Muscle of arm (tissue), 14 donors: ENCODE measurements at places on chromosomes 13 and 19.

DNA sequence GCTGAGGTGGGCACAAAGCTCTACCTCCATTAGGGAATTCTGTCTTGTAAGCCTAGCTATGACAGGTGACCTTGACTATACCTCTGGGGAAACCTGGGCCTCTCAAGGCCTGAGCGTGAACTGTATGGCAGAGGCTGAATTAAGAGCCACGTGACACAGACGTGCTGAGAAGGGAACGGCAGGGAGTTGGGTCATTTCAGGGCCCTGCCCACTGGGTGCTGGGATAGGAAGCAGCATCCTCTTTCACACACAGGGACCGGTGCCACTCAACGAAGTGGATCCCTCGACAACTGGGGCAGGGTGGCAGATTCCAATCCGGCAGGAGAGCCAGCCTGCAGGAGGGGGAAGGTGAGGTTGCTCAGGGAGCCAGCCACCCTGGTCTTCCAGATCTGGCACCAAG is 9.2 kb downstream of the ASF1B start:
- DNase-seq = no peak

- DNase-seq = no peak
Measured at GRCh38 chr19:3515891-3516422, 9.8 kb downstream of the FZR1 start.

DNA sequence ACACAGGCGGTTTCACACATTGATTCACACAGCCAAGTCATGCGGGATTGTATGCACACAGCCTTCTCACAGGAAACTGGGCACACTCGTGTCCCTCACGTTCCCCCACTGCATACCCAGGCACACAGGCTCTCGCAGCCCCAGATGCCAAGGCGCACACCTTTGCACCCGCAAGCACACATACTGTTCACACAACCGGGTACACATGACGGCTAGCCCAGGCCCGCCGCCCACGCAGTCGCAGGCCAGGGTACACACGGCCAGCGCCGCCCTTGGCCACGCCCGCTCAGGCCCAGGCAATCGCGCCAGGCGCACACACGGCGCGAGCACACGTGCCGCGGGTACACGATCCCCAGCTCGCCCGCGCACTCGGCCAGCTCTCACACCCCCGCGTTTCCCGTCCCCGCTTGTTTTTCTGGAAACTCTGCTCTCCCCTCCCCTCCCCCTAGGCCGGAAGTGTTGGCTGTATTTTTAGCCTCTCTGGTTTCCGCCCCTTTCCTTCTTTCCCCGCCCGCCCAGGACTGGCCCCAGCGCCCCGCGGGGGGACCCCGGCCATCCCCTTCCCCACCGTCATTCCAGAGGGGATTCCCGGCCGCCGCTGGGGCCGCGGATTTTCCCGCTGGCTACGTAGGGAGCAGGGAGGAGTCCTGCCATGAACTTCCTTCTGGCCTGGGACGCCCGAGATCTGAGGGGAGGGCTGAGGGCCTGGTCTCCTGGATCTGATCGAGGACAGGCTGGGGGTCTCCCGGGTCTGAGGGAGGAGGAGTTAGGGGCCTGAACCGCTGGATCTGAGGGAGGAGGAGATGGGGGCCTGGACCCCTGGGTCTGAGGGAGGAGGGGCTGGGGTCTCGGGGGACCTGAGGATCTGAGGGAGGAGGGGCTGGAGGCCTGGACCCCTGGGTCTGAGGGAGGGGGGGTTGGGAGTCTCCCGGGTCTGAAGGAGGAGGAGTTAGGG is 4.0 kb upstream of the ZFP36 start:
- peak; percentile 94 for DNase-seq

GRCh38 chr19:2270157-2270422 is 11.9 kb downstream of the PEAK3 start:
- no peak for DNase-seq

DNA sequence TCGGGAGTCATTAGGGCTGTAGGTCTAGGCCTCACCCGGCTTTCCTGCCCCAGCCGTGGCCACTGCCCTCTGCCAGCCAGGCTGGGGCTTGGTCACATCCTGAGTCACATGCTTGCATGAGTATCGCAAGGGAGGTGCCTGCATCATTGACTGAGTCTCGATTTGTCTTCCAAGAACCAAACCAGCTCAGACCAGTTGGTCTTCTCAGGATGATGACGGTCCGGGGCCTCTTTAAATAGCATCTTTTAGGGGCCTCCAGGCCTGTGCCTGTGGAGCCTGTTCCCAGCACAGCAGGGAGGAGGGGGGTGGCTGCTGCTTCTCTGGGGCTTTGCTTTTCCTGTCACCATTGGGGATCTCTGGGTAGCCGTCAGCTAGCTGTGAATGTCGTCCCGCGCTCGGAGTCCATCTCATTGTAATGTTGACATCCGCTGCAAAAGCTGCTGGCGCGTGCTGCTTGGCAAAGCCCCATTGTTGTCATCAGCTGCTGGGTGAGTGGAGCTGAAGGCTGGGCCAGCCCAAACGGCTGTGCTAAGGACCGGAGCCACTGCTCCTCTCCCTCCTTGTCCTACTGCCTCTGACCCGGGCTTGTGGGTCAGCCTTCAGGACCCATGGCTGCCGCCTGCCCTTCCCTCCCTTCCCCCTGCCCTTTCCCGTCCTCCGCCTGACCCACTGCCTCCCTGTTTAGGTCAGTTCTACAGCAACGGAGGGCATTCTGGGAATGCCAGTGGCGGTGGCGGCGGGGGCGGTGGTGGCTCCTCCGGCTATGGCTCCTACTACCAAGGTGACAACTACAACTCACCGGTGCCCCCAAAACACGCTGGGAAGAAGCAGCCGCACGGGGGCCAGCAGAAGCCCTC is 14.3 kb upstream of the QTRT1 start:
- no peak for DNase-seq

GRCh38 chr19:14871619-14872230 is 14.2 kb downstream of the OR7A17 start:
- DNase-seq = peak; percentile 19

GRCh38 chr13:47119575-47120235 is 222.9 kb upstream of the HTR2A start:
- DNase-seq = no peak

- no peak for DNase-seq
Measured at GRCh38 chr13:67197704-67198103, 32.4 kb downstream of the PCDH9 start.

GRCh38 chr13:51158880-51159518 is 47.9 kb upstream of the C13orf42 start:
- DNase-seq = peak; percentile 79

DNA sequence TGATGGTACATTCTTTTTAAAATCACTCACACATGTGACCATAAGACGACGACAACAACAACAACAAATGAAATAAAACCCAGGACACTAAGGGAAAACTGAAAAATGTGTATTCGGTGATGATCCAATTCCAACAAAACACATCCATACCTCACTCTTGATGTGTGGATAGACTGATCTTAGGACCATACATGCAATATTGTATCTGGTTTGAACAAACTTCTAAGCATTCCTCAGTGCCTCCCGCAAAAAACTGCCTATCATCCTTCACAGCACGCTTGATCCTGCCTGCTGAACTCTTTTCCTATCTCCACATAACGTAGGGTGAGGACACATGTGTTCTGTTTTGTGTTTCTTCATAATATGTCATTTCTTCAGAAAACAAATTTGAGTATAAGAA is 415.2 kb downstream of the KCTD12 start:
- no peak for DNase-seq

DNA sequence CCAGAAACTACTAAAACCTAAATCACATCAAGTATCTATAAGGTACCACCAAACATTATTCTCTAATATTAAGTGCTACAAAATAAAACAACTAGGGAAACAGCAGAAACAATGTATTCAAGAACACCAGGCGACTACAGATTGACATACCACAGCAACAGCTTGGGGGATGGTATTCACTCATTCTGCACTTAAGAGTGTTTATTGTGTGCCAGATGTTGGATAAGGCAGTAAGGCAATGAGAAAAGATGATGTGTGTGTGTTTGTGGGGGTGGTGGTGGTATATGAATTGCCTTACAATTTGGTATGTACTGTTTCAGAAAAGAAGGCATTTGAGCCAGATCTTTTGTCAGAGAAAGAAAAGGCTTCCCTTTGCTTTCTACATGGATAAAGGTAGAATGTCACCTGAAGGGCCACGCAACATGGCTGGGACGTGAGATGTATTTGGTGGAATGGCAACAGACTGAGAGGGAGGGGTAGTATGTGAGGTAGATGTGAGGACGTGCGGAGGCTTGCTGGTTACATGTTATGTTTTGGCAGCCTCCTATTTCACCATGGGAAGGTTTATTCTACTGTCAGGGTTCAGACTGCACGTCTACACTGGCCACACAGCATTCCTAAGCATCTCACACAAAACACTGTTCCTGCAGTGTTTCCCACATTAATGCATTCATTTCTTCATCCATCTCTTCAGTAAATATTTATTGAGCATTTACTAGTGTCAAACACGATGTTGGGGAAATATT is 300.7 kb downstream of the KLF12 start:
- DNase-seq = no peak

GRCh38 chr13:77528834-77529500 is 6.5 kb upstream of the SCEL start:
- no peak for DNase-seq

GRCh38 chr19:10805065-10805757 is 30.8 kb downstream of the TMED1 start:
- DNase-seq = no peak

DNA sequence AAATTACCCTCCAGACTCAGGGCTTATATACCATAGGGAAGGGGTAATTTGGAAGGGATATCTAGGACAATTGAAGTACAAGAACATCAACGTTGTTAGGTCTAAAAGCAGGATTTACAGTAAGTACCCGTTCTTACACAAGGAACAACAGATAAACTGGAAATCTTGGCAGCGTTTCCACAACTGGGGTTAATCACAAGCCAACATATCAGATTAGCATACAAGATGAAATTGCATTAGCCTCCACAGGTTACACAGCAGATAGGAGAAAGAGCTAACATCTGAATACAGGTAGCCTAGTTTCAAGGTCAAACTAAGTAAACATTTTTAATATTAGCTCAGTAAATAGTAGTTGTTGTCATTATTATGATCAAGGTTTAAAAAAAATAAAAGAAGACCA is 1214.0 kb upstream of the PCDH20 start:
- no peak for DNase-seq

- DNase-seq = no peak
Measured at GRCh38 chr13:61316647-61317046, 99.0 kb downstream of the PCDH20 start.

DNA sequence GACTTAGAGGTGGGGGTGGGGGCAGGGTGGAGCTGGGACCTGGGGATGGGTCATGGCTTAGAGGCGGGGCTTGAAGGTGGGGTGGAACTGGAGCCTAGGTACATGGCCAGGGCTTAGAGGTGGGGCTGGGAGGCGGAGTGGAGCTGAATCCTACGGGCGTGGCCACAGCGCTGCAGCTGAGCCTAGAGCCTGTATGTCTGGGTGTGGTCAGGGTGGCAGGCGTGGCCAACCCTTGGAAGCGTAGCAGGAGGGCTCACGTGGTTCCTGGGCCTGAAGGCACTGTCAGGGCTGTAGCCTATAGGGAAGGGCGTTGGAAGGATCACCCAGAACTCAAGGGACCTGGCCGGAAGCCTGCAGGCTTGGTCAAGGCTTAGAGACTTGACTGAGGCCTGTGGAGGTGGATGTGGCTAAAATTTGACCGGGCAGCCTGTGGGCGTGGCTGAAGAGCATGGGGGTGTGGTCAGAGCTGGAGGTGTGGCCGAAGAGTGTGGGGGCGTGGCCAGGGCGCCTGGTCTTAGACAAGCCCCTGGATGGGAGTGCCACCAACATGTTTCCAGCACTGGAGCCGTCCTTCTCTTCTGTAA is 24.3 kb downstream of the COLGALT1 start:
- peak; percentile 40 for DNase-seq

- no peak for DNase-seq
Measured at GRCh38 chr19:23314505-23315251, 64.5 kb upstream of the ZNF724 start.

DNA sequence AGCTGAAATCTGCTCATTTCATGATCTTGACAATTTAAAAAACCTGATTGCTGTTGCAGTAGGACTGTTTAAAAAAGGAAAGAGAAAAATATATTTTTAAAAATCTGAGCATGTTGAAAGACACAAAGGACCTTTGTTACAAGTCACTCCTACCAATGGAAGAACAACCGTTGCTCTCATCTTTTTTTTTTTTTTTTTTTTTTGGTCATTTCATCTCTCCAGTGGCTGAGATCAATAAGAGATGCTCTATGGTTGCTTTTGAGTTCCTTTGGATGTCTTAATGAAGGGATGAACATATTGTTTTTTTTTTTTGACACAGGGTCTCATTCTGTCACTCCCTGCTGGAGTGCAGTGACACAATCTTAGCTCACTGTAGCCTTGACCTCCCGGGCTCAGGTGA is 29.2 kb downstream of the LRCH1 start:
- no peak for DNase-seq

- no peak for DNase-seq
Measured at GRCh38 chr19:16319481-16319880, 5.1 kb upstream of the KLF2 start.

DNA sequence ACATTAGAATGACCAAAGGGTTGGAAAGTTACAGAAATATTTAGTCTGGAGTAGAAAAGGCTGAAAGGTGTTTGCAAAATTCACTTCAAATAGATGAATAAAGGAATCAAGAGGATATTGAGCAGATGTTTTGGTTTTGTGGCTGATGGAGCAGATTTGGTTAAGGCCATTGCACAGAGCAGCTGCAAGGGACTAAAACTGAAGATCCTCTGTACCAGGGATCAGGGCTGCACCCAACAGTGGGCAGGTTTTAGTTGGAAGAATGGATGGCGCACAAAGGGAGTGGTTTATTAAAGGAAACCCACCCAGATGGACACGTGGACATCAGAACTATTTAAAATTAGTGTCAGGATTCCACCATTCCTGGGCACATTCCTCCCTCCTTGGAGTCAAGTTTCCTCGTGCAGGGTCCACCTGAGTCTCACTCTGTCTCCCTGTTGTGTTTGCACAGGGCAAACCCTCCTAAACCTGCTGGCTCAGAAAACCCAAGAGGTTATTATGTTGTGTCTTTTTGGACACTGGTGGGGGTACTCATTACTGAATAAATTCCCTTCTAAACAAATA is 9.2 kb upstream of the UBAC2 start:
- DNase-seq = no peak

- peak; percentile 48 for DNase-seq
Measured at GRCh38 chr19:18967358-18968146, 26.5 kb upstream of the HOMER3 start.

DNA sequence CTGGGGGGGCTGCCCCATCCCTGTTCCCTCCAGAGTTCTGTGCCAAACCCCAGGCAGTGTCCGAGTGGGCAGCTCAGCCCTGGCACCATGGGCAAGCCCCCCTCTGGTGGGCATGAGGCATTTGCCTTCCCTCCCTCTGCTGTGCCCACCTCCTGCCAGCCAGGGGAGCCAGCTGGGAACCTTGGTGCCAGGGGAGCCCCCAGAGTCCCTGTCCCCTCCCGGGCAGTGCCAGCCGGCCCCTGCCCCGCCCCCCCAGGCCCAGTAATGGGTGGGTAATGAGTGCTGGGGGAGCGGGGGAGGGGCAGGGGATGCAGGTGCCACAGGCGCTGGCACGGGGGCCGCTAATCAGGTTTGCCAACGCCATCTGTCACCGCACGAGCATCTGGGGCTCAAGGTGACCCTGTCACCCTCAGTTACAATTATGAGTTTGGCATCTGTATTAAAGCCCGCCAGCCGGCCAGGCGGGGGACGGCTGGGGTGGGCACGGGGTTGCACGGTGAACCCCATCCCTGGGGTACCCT is 5.9 kb downstream of the DAND5 start:
- DNase-seq = no peak
